Large intestine (tissue), 12 donors: ENCODE measurements at places on chromosomes 7 and 10.

DNA sequence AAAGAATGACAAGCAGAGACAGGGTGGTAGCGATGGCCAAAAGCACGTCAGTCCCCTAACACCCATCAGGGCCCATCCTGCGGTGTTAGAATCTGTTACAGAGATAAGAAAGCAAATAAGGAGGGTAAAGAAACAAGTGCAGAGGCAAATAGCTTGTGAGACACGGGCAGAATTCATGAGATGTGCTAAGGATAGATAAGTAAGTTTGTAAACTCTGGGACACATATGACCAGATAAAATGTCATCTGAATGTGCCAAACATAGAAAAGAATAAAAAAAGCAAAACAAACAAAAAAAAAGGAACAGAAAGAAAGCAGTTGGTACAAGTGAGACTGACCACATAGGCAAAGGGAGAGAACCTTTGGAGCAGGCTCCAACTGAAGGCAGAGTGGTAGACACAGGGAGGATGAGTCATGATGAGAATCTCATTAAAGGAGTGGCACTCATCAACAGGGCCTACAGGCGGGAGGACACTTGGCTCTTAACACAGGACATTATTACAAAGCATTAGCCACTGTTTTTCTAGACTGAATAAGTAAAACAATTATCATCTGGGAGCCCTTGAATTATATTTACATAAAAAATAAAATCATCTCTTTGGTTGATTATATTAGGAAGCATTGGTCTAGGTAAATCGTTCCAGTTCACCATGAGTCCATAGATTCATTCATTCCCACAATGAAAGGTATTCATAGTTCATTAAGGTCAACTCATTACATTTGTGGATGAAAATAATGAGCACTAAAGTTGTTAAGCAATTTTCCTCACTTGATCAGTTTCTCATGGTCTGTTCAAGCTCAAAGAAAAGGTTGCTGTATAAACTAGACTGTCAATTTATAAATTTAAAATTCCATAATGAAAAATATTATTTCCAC lies 21.5 kb upstream of the EPHB6 start:
- DNase-seq = no peak

- DNase-seq = no peak
Observed at GRCh38 chr10:24804956-24805355, 81.3 kb upstream of the ARHGAP21 start.

GRCh38 chr7:80357530-80357929 lies 154.3 kb downstream of the GNAT3 start:
- DNase-seq = no peak

GRCh38 chr7:76302347-76303201 lies at the start of gene HSPB1:
HSPB1 (plus strand) TSS chr7:76302673; CDS start chr7:76302713, 40 bp downstream.
- peak; percentile 77 for DNase-seq

DNA sequence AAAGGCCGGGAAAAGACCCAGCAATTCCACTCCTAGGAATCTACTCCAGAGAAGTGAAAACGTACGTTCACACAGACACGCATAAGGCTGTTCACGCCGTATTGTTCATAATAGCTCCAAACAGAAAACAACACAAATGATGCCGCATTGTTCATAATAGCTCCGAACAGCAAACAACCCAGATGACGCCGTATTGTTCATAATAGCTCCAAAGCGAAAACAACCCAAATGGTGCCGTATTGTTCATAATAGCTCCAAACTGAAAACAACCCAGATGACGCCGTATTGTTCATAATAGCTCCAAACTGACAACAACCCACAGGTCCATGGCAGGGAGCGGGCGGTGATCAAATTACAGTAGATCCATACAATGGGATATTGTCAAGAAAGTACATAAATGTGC lies 85.2 kb upstream of the DNAAF5 start:
- DNase-seq = no peak

- DNase-seq = no peak
Observed at GRCh38 chr7:80379034-80379982, 132.6 kb downstream of the GNAT3 start.

- no peak for DNase-seq
Observed at GRCh38 chr7:75579899-75580298, 87.8 kb downstream of the SPDYE5 start.

DNA sequence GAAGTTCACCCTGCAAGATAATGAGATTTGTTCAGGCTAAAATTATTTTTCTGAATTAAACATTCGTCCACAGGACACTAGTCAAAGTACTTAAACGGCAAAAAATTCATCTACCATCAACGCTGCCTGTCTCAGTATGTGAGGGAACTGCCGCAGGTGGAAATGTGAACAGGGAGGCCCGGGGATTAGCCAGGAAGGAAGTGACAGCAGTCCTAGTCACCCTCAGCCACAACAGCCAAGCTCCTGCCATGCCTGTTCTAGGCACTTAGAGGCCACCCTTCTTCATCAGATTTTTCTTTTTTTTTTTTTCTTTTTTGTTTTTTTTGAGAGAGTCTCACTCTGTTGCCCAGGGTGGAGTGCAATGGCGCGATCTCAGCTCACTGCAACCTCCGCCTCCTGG lies 9.4 kb downstream of the NUDT5 start:
- DNase-seq = no peak

DNA sequence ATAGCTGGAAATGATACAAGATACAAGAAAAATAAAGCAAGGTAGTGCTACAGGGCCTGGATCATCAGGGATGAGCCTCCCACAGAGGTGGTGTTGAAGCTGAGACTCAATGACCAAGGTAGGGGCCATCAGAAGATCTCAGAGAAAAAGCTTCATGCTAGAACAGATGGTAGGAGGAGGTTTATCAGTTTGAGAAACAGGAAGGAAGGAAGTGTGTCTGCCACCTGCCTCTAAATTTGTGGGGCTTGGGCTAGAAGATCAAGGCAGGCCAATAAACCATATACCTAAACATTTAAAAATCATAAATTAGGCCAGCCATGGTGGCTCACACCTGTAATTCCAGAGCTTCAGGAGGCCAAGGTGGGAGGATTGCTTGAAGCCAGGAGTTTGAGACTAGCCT lies 410.8 kb upstream of the PRKCQ start:
- no peak for DNase-seq

GRCh38 chr10:119677904-119678755 lies 26.9 kb downstream of the BAG3 start:
- no peak for DNase-seq

- DNase-seq = peak; percentile 65
Observed at GRCh38 chr7:379456-380138, 89.6 kb downstream of the FOXL3 start.

DNA sequence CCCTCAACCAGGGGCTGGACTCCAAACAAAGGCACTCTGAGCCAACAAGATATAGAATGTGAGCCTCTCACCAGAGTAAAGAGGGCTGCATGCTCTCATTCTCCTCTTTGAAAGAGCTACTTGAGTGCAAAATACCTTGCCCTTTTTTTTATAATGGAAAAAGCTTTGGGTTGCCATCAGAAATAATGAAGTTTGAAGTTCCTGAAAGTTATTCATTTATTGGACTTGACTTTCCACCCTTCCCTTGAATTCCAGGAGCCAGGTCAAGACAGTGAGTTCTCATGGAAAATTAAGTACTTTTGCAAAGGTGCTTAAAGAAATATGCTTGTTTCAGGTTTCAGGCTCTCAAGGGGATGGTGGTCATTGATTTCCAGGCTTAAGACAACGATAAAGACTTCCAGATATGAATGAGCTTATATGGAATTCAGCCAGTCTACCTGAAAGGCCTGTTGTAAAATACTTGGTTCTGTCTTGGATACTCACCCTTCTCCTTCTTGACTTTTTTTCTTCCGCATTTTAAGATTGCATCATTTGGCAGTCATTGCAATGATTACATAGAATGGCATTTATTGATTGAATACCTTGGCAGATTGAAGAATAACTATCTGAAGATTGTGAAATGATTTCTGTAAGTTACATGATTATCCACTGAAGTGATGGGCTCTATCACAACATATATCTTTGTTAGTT lies 696.4 kb downstream of the INHBA start:
- DNase-seq = no peak

- DNase-seq = no peak
Observed at GRCh38 chr10:34861293-34862021, 46.4 kb upstream of the PARD3 start.
